ENCODE measurements at places on chromosomes 4 and X.

DNA sequence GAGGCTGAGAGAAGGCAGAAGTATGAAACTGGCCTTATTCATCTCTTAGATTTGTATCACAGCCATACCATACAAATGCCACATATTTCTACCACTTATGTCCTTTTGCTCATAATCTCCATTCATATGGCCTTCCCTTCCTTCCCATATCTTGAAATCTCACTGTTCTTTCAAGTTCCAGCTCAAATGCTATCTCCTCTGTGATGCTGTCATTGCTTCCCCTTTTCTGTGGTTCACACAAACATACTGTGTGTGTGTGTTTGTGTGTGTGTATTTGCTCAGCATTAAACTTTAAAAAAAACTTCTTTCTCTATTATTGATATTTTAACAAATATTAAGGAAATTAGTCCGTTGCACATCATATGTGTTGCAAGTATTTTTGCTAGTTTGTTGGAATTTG, 26.7 kb downstream of the PHKA1 start:
- DNase-seq: no peak

DNA sequence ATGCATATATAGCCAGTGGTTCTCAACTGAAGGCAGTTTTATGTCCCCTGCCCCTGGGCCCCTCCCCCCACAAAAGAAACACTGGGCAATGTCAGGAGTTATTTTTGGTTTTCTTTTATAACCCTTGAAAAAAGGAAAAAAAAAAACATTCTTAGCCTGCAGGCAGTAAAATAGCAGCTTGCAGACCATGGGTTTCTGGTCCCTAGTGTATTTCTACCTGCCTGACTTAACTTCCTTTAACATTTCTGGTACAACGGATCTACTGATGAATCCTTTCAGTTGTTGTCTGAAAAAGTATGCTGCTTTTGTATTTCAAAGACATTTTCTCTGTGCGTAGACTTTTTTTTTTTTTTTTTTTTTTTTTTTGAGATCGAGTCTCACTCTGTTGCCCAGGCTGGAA, 11.1 kb upstream of the FAM200B start:
- no peak for DNase-seq

GRCh38 chrX:115147220-115147619, 42.0 kb upstream of the RBMXL3 start:
- no peak for DNase-seq

- DNase-seq: peak; percentile 19
Observed at GRCh38 chrX:56564921-56565840, 1.8 kb downstream of the UBQLN2 start.

DNA sequence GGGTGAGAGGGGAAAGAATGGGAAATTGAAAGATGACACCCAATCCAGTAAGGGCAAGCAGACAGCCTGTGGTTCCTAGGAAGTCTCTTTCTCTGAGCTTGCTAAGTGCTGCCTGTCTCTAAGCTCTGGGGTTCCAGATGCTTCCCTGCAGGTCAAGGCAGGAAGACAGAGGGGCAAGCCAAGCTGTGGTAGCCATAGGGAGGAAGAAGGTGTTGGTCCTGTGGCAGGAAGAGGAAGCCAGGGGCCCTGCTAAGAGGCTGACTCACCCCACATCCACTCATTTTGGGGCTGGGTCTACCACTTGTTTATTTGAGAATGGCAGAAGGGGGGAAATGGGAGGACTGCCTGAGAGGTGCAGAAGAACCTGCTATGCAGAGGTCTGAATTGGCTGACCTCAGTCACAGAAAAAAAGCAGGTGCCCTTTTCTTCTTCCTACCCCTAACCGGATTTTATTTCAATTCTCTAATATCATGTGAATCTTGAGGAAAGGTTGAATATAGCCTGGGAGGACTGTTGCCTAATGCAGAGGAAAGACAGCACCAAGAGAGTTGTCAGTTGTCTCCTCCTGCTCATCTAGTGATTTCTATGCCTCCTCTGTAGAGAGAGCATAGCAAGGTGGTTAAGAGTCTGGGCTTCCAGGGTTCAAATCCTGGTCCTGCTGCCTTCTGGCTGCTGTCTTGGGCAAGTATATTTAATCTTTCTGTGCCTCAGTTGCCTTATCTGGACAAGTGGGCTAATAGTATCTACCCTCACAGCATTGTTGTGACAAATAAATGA, 27.4 kb downstream of the HOPX start:
- DNase-seq: peak; percentile 67

DNA sequence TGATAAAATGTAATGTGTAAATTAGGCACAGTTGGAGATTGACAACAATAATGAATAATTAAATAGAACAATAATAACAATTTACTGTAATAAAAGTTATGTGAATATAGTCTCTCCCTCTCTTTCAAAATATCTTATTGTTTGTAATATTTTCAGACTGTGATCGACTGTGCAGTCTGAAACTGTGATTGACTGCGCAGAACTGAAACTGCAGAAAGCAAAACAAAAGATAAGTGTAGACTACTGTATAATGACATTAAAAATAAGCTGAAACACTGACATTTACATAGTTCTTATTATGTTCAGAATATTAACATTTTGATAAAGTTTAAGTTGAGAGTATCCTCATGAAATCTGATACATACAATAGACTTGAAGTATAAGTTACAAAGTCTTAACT, 371.0 kb downstream of the CCSER1 start:
- no peak for DNase-seq

DNA sequence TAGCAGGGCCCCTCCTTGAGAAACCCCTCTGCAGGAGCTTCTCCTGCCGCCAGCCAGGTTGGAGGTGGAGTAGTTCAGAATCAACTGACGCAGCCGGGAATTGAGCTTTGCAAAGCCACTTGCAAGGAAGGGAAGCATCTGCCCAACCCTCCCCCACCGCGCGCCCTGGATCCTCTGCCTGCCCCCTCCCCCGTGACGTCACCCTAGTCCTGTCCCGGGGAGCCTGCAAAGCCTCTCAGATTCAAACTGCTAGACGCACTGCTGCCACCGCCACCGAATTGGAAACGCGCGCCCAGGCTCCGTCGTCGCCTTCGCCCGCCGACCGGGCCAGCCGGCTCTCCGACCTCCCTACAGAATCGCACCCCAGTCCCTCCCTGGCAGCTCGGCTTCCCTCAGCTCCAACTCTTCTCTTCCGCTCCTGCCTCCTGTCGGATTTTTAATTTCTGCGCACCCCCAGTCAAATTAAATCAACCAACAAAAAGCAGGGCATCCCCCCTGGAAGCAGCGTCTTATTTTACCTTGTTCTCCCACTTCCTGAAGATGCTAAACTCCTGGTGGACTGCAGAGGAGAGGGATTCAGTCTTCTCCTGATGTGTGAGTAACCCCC, 3.8 kb downstream of the SLITRK2 start:
- no peak for DNase-seq

GRCh38 chrX:39772057-39772832, 325.5 kb downstream of the BCOR start:
- peak; percentile 89 for DNase-seq

GRCh38 chrX:119107206-119107605, 20.4 kb downstream of the KIAA1210 start:
- DNase-seq: no peak

DNA sequence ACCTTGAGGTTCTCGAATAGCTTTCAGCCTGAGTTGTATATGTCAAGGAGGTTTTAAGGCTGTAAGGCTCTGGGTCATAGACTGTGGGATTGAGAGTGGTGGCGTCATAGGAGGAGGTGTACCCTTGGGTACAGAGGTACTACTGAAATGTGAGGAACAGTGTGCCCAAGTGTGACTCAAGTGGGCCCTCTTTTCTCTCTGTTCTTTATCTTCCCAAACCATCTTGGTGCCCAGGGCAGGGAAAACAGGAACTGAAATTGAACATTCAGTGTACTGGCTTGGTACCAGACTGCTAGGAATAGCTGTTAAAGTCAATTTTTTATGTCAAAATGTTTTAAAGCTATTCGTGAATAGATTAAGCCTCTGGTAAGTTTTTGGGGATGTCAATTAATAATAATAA, 136.2 kb upstream of the RPS6KA3 start:
- no peak for DNase-seq

DNA sequence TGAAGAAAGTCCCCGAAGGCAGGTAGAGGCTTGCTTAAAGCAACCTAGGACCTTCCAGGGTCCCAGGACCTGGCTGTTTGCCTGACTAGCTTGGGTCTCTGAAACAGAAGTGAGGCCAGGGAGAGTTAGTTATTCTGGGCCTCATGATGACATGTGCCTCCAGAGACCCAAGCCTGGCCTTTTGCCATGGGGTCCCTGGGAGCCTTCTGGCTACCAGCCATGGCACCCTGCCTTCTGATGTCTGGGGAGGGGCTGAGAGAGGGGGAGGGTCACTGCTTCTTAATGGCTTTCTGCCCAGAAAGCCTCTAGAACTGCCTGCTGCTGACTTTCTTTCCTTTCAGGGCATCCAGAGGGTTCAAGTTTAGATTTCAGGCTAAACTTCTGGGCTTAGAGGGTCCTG, 1.0 kb upstream of the STARD8 start:
- DNase-seq: no peak

DNA sequence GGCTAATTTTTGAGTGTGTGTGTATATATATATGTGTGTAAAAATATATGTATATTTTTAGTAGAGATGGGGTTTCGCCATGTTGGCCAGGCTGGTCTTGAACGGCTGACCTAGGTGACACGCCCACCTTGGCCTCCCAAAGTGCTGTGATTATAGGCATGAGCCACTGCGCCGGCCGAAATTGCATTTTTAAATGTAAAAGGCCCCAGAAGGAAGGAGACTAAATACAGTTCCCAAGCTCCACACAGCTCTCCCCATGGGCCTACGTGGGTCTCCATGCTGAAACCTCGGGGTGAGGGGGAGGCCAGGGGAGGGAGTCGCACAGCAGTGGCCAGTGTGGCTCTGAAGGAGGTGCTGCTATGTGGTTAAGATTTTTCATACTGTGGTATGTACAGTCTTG, 12.8 kb upstream of the CDKN2AIP start:
- no peak for DNase-seq

GRCh38 chrX:120365320-120365719, 3.4 kb downstream of the ATP1B4 start:
- peak; percentile 68 for DNase-seq

GRCh38 chr4:24089851-24090534, 200.1 kb upstream of the PPARGC1A start:
- DNase-seq: no peak

- no peak for DNase-seq
Observed at GRCh38 chr4:91838181-91838861, 465.4 kb upstream of the GRID2 start.

DNA sequence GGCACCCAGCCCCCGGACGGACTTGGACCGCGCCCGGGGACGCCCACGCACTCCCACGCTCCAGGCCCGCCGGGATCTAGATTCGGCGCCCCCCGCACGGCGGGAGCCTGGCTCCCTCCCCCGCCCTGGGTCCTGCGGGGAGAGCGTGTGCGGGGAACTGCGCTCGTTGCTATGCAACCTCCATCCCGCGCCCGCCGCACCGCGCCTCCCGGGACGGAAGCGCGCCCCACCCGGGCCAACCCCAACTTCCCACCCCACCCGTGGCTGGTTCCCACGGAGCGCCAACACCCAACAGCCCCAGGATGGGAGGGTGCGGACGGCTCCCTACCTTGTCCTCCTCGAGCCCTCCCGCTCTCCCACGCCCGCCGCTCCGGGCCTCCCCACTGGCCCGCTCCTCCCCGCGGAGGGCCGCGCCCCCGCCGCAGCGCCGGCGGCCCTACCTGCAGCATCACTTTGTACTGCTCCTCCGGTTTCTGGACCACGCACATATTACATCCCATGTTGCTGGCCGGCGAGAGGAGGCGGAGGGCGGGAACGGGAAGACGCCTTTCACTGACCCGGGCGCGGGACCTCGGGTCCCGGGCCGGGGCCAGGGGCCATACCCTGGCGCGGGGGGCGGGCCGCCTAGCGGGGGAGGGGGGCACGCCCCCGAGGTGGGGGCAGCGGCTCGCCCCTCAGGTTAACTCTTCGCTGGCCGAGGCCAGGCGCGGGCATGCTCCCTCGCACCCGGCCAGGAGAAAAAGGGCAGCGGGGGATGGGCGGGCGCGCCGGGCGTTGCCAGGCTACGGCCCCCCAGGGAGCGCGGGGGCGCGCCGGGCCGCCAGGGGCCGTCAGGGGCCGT, at the start of gene PDZD4:
TSS of gene PDZD4 (minus strand) at position 746 of the 841 bp plus-strand sequence. CDS start at position 500, 246 bp downstream.
- DNase-seq: no peak

DNA sequence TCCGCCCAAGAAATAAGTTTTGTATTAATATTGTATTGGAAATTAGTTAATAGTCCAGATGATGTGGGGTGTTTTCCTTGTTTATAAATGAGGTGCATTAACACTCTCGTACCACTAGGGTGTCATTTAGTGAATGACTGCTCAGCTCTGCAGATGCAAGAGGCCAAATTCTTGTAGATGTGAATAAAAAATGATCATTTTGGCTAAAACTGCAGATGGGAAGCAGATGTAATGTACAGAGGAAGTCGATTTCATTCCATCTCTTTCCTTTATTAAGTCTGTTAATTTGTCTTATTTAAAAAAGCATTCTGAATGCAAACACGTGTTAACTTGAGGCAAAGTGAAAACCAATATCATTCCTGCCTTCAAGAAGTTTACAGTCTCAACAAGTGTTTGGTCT, 108.1 kb downstream of the DHX15 start:
- no peak for DNase-seq

- DNase-seq: no peak
Observed at GRCh38 chrX:42886519-42886918, 108.6 kb upstream of the PPP1R2C start.

DNA sequence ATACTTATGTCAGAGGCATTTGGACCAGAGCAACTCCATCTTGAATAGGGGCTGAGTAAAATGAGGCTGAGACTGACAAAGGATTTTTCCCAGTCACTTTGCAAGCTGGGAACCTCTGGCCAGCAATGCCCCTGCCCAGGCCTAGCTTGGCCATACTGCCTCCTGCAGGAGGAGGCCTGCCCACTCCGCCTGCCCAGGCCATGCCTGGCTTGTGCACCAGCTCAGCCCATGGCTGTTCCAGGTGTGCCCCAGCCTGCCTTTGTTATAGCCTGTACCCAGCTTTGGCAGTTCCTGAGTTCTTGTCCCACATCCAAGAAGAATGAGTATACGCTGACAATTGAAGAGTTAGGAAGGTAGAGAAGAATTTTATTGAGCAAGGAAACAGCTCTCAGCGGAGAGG, 176.1 kb downstream of the AASDH start:
- no peak for DNase-seq

Data from activated CD8-positive, alpha-beta T cell treated with anti-CD3 and anti-CD28 coated beads for 36 hours (primary cell).